ENCODE measurements at places on chromosomes 16 and 17.

DNA sequence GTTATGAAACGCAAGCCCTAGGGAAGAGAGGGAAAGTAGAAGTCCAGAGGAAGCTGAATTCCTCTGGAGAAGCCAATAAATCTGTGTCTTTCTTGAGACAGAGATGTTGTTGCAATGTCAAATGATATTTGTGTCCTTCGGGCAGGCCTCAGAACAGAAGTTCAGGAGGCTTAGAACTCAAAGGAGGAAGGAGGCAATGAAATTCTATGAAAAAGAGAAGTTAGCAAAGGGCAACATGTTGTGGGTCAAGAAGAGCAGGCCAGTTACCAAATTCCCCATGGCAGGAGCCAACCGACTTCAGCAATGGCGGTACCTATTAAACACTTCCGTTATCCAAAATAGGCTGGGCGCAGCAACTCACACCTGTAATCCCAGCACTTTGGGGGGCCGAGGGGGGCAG, 109.0 kb upstream of the DHX40 start:
- DNase-seq = no peak

DNA sequence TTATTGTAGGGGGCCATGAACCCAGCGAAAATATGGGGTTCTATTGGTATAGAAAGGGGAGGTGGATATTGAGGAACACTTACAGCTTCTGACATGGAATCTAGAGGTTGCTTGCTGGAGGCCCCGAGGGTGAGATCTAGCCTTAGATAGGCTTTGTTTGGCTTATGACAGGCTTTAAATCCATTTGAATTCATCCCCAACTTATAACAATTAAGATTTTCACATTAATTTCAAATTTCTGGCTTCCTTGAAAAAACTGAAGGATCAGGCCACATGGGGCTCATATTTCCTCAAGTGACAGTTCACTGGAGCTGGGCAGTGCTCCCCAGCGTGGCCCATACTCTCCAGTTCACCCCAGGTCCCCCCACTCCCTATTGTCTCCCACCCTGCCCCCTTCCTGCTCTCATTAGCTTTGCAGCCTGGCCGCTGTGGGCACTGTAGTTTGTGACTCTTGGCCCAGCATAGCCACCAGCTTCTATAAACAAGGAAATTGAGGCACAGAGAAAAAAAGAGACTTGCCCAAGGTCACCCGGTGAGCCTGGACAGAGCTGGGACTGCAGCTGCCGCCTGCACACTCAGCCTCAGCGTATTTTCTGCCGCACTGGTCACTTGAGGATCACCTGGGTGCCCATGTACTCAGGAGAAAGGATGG, 19.8 kb upstream of the ADGRG1 start:
- no peak for DNase-seq

DNA sequence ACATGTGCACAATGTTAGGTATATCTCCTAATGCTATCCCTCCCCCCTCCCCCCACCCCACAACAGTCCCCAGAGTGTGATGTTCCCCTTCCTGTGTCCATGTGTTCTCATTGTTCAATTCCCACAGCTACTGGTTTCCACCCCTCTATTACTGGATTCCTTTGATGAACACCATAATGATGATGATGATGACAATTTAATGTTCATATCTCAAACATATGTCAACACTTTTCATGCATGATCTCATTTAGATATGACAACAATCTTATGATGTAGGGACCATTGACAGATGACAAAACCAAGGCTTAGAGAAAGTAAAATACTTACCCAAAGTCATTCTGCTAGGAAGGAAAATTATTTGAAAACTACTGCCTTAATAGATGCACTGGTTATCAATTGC, 97.6 kb downstream of the TMEM114 start:
- DNase-seq = no peak

DNA sequence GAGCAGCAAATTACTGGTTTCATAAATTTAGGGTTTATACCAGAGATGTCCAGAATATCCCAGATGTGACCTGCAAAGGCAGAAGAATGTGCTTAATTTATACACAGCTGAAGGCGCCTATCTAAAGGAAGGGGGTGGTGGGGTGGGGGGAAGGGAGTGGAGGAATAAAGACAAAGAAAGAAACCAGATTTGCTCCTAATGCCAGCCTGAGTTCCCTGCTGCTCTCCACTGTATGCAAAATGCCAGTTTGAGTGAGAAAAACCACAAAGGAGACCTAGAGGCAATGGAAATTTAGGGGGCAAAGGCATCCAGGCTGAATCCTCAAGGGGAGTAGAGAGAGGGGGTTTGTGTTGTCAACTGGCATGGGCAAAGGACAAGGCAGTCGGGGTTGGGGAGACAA, 161.5 kb upstream of the TOX3 start:
- DNase-seq = no peak

DNA sequence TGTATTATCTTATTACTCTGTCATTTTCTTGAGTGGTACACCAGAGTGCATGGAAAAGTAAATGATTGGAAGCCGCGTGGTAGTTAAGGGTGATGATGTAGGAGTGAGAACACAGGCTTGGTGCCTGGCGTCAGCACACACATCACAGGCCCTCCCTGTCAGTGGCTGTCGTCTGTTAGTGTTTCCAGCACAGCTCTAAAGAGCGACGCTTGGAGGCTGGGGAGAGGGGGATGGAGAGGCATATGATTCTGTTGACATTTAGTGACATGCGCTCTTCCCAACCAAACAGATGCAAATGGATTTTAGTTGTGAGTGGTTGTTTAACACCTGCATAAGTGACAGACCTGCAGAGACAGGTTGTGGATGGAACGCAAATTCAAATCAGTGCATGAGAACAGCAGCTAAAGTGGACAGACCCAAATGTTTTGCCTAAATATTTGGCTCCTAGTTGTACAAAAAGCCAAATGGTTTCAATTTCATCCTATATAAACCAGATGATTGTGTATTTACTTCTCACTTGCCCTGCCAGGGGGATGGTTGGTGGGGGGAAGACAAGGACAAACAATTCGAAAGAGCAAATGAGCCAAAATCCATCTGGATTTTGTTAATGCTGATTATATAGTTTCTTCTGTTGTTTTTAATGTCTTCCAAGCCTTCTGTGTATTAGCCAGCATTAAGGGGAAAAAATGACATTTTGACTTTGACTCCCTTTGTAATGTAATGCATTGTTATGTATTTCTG, 222.3 kb downstream of the WWOX start:
- no peak for DNase-seq

DNA sequence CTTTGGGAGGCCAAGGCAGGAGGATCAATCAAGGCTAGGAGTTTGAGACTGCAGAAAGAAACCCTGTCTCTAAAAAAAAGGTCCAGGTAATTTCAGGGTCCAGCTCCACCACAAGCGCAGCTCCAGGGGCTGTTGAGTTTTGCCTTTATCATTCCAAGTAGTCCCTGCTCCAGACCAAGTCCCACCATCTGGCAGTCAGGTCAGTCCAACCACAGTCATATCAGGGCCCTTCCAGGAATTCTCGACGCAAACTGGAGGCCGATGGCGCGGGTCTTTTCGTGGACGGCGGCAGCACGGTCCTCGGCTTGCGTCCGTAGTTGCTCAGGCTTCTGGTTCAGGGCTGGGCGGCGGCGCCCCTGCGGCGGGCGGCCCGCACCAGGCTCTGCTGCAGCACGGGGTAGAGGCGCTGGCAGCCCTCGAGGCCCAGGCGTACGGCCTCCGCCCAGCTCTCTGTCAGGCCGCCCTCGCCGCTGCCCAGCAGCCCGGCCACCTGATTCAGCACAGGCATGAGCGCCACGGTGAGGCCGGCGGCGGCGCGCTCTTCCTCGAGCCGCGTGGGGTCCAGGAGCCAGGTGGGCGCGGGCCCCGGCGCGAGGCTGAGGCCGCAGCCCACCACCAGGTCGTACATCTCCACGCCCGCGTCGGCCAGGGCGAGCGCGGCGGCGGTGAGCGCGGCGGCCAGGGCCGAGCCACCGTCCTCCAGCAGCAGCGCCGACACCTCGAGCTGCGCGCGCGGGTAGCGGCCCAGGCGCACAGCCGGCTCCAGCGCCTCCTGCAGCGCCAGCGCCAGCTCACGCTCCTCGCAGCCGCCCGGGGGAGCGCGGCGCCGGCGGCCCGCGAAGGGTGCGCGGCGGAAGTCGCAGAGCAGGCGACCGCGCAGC, 752 bp downstream of the EXOSC6 start:
- DNase-seq = no peak

DNA sequence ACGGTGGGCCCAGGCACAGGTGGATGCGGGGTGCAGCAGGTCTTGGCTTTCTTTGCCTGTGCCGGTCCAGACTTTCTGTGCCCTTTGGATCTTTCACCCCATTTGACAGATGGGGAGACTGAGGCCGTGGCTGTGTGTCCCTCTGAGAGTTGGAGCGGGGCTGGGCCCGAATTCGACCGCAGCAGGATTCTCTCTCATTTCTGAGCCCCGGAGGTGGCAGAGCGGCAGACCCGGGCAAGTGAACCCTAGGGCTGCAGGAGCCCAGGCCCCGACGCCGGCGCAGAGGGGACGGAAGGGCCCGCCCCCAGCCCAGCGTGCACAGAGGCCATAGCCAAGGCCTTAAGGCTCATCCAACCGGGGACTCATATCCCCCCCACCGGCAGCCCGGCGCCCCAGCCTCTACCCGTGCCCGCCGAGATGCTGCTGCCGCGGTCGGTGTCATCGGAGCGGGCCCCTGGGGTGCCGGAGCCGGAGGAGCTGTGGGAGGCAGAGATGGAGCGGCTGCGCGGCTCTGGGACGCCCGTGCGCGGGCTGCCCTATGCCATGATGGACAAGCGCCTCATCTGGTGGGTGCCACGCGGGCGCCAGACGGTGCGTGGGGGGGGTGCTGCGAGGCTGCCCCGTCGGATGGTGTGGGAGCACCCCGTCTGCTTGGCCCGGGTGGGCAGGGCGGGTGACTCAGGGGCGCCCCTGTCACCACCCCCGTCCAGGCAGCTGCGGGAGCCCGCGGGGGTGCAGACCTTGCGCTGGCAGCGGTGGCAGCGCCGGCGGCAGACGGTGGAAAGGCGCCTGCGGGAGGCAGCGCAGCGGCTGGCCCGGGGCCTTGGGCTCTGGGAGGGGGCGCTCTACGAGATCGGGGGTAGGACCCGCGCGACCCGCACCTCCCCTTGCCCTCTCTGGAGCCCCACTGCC, 857 bp downstream of the TMC8 start:
- DNase-seq = no peak

DNA sequence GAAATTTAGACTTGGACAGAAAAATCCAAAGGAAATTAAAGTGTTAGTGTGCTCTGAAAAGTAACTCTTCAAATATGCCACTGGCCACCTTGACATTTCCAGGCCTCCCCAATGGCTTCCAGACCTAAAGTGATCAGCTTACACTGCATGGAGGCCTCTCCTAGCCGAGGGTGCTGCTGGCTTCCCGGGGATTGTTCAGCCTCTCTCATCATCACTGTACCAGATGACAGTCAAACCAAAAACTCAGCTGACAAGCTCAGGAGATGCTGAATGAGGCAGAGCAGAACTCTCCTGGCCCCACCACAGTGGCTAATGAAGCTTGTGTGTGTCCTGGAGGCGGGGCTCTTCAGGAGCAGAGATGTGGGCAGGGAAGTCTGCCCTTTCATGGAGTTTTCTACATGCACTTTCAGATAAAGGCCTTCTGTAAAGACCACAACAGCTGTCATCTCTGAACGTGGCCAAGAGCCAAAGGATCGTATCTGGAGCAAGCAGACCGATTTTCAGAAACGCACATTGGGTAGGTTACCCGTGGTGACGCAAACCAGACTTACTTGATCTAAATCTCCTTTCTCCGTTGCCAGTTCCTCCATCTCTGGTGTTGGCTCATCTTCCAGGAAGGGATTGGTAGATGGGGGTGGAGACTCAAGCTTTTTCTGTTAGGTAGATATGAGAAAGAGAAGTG, 113.3 kb downstream of the VPS53 start:
- no peak for DNase-seq

- no peak for DNase-seq
Observed at GRCh38 chr16:9521749-9522370, 430.4 kb downstream of the HAPSTR1 start.

- no peak for DNase-seq
Observed at GRCh38 chr17:2363851-2364762, 26.8 kb downstream of the SGSM2 start.

GRCh38 chr16:54341892-54342776, 55.5 kb upstream of the IRX3 start:
- no peak for DNase-seq

- DNase-seq = no peak
Observed at GRCh38 chr17:14737984-14738651, 437.2 kb downstream of the HS3ST3B1 start.

GRCh38 chr17:66445229-66445628, 142.8 kb downstream of the PRKCA start:
- no peak for DNase-seq

- DNase-seq = no peak
Observed at GRCh38 chr17:45794840-45795239, 10.7 kb downstream of the CRHR1 start.

DNA sequence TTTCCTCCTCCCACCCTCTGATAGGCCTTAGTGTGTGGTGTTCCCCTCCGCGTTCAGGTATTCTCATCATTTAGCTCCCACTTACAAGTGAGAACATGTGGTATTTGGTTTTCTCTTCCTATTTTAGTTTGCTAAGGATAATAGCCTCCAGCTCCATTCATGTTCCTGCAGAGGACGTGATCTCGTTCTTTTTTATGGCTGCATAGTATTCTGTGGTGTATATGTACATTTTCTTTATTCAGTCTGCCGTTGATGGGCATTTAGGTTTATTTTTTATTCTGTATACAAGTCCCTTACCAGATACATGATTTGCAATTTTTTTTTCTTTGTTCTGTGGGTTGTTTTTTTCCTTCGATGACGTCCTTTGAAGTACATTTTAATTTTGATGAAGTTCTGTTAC, 18.8 kb upstream of the CDK5R1 start:
- no peak for DNase-seq

DNA sequence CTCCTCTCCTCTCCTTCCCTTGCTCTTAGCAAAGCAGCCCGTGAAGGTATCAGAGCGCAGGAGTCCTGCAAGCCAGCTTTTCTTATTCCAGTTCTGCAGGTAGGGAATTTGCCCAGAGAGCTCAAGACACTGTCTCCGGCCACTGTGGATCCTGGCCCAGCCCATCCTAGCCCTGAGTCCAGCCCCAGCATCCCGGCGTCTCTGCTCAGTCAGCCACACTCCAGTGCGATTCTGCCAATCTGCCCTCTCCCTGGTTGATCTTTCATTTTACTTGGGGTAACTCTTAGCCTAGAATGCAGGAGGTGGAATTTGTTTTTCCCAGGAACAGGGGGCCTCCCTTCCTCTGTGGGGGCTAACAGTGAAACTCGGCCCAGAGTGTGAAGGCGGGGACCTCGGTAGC, 176.9 kb upstream of the GSE1 start:
- no peak for DNase-seq

DNA sequence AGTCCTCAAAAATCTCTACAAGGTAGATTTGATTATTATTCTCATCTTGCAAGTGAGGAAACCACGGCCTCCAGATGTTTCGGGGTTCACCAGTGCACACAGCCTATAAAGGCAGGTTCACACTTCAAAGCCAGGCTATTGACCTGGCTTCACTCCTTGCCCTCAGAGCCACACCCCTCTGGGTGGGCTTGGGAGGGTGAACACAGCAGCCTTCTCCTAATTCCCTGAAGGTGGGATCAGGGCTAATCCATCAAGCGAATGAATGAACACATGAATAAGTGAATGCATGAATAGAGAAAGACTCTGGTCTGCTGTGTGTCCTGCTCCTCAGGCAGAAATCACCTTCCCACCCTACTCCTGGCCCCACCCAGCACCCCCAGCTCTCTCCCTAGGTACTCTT, 139.0 kb downstream of the CYLD start:
- DNase-seq = no peak

GRCh38 chr16:17134586-17134985, 336.2 kb downstream of the XYLT1 start:
- DNase-seq = no peak

Data from left renal pelvis (tissue), 4 donors.